ENCODE measurements at places on chromosomes 7 and 10.

DNA sequence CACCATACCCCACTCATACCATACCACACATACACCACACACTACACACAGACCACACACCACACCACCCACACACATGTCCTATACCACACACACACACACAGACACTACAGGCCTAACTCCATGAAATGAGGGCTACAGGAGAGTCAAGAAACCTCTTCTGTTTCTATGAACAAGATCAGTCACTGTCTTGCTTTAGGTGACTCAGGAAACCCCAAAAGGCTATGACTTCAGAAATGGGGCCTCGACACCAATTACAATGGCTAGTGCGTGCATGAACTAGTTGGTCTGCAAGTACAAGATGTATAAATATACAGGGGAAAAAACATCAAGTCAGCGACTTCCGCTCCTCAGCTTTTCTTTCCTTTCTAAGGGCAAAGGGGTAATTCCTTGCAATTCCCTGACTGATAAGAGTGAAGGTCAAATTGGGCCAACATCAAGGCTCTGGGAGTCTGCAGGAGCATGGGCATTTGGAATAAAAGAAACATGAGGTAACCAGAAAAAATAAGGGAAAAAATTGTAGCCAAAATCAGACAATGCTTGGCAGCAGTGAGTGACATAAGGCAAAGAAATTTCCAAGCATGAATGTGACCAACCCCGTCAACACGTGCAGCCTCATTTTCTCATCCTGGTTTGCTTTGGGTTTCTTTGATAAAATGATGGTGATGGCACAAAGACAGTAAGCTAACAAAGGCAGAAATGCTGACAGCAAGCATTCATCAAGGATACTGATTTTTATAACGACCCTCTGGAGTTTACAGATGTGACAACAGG is 1.5 kb downstream of the PKD1L1 start:
- DNase-seq = no peak

- DNase-seq = peak; percentile 78
Measured at GRCh38 chr7:142300689-142301088, 42.8 kb upstream of the PRSS58 start.

GRCh38 chr7:152859781-152860191 is 100.2 kb downstream of the ACTR3B start:
- peak; percentile 53 for DNase-seq

- DNase-seq = no peak
Measured at GRCh38 chr7:128011131-128011661, 20.0 kb downstream of the LRRC4 start.

DNA sequence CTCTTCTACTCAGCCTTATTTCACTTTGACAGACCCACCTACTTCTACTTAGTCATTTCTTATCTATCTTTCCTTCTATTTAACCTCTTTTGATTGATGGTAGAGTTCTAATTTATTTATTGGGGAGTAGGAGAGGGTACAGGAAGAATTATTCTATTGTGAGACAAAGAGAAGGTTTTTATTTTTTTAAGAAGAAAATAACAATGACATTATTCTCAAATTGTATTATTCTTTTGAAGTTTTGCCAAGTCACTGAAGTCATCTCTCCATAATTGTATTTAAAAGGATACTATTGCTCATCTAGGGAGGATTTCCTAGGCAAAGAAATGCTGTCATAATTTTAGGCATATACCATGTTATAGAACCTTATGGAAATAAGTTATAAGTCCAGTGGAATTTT is 52.7 kb downstream of the ITGB8 start:
- no peak for DNase-seq

- no peak for DNase-seq
Measured at GRCh38 chr10:118569882-118570252, 25.6 kb downstream of the PRLHR start.
